ENCODE measurements at places on chromosomes 7 and 10.
A peak's percentile ranks its signal among the peaks of the same experiment; 100 is the strongest.

DNA sequence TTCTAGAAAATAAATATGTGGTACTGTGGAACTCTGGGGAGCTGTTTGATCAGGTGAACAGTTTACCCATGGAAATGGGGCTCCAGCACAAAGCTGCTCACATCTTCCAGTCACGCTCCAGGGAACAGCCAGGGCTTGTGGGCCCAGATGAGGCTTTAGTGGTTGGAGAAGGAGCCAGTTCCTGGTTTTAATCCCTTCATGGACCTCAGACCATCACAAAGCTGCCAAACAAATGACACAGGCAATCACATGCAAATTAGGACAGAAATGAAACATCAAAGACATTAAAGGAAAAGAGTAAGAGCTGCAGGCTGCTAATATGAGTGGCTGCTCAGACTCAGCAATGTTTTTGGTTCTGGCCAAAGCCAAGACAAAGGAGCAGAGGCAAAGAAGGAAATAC lies 2.2 kb upstream of the ATP6V0E2 start:
- DNase-seq, result no peak

GRCh38 chr7:109864230-109864629 lies 1226.7 kb upstream of the LRRN3 start:
- no peak for DNase-seq

GRCh38 chr7:127322832-127323493 lies 69.5 kb downstream of the ZNF800 start:
- no peak for DNase-seq

GRCh38 chr7:101792051-101792681 lies 25.3 kb upstream of the CUX1 start:
- peak; percentile 88 for DNase-seq

DNA sequence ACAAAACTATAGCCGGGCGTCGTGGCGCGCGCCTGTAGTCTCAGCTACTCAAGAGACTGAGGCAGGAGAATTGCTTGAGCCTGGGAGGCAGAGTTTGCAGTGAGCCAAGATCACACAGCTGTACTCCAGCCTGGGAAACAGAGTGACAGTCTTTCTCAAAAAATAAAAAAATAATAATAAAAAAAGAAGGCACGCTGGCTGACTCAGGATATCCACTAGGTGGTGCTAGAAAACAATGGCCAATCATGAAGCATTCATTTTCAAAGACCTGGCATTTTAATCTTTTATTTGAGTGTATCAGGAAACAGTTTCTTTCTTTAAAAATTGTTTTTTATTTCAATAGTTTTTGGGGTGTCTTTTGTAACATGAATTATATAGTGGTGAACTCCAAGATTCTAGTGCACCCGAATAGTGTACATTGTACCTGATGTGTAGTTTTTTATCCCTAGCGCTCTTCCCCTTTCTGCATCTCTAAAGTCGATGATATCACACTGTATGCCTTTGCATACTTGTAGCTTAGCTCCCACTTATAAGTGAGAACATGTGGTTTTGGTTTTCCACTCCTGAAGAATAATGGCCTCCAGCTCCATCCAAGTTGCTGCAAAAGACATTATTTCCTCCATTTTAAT lies 88.6 kb downstream of the LYZL1 start:
- DNase-seq, result no peak

GRCh38 chr10:28533186-28533564 lies 257 bp downstream of the WAC start:
- no peak for DNase-seq
